ENCODE measurements at places on chromosomes 5 and 9.
A peak's percentile ranks its signal among the peaks of the same experiment; 100 is the strongest.

DNA sequence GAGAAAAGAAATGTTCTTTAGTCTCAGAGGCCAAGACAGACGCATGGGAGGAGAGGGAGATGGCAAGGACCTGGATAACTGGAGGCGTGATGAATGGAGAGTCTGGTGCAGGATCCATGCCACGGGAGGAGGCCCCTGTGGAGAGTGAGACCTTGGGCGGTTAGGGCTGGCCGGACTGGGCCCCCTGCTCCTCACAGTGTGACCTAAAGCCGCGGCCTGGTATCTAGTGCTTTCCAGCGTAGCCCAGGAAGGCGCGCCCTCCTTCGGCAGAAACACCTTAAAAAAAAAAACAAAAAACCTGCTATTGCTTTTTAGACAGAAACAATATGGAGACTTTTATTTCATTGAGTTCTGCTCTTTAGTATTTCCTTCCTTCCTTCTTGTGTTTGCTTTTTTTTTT lies 33.1 kb downstream of the SCGB3A1 start:
- DNase-seq = no peak

GRCh38 chr9:27539479-27540441 lies 10.1 kb upstream of the MOB3B start:
- no peak for DNase-seq

- DNase-seq = peak; percentile 9
These were observed 507.8 kb downstream of the MAT2B start for GRCh38 chr5:164013077-164013670.

DNA sequence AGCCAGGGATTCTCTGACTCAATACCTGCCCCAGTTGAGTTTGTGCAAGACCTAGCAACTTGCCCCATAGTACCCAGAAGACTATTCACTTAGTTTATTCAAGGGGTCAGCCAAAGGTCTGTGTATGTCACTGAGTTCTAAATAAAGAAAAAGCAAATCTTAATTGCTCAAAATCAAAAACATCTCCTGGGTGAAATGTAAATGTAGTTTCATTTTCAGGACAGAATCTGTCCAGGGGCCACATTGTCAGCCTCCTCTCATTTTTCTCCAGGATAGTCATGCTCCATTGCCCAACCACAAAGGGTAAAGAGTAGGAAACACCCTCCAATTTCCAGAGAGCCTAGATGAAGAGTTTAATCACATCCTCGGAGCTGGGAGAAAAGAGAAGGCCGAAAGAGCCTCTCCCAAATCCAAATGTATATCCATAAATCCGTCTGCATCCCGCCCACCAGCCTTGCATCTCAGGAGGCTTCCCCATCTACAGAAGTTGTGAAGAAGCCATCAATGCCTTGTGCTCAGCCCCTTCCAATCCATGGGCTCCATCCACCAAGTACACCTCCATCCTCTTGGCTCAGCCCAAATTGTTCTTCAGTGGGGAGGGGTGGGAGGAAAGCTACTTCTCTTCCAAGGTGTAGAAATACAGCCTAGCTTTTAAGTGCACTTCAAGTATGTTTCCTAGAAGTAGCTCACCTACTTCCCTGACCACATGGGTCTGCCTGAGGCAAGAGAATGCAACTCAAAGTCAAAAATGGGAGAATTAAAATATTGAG lies 26.9 kb downstream of the ADAM19 start:
- DNase-seq = peak; percentile 53

DNA sequence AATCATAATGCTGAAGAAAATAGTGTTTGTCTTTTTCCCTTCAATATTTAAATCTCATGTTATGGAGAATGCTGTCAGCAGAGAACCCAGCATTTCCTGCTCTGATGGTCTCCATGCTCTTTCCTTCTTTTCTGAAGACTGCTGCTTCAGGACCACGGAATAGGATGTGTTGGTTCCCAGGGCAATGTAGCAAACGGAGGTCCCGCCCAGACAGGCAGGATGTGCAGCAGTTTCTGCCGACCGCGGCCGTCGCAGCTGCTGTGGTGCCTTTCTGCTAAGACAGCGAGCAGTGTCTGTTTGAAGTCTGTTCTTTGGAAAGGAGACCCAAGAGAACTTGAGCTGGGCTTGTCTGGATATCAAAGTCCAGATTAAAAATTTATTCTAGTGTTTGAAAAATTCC lies 654.3 kb downstream of the CCDC171 start:
- DNase-seq = no peak

- no peak for DNase-seq
These were observed 122.2 kb upstream of the MAN2A1 start for GRCh38 chr5:109567374-109568044.

DNA sequence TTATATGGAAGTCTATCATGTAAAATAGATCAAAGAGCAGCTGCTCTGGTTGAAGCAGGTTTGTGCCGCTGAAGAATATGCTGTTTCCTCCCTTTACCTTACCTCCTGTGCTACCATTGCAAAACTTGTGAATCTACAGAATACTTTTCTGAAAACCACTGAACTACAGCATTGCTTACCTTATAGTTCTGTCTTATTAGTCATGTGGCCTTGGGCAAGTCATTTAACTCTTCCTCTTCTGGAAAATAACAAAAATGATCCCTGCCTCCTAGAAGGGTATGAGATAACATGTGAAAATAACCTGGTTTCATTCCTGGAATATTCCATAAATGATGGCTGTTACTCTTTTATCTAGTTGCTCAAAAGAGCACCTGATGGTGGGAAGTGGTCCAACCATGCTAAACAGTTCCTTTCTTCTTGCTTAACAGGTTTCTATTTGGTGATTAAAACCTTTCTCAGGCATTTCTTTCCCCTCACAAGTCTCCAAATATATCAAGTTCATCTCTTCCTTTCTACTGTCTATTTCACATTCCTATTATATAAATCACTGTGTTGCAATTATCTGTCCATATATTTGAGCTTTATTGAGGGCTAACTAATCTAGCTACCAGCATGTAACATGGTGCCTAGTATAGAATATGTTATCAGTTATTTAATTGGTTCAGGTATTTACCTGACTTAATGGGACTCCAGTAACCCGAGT lies 15.0 kb downstream of the TRIM32 start:
- DNase-seq = no peak

GRCh38 chr9:110178281-110178680 lies 29.7 kb downstream of the C9orf152 start:
- no peak for DNase-seq

GRCh38 chr9:125626187-125626586 lies 80.8 kb downstream of the MAPKAP1 start:
- DNase-seq = no peak

- DNase-seq = no peak
These were observed 5.1 kb downstream of the GRK6 start for GRCh38 chr5:177431317-177432142.

- DNase-seq = no peak
These were observed 1.1 kb upstream of the GNPDA1 start for GRCh38 chr5:142013734-142014521.

- peak; percentile 64 for DNase-seq
These were observed 3.2 kb upstream of the DBN1 start for GRCh38 chr5:177476531-177477233.

GRCh38 chr5:168328814-168329213 lies 37.4 kb downstream of the WWC1 start:
- no peak for DNase-seq

- DNase-seq = no peak
These were observed 117.5 kb upstream of the ZNF462 start for GRCh38 chr9:106745457-106745856.

GRCh38 chr9:70679845-70680244 lies 265.4 kb upstream of the KLF9 start:
- no peak for DNase-seq

DNA sequence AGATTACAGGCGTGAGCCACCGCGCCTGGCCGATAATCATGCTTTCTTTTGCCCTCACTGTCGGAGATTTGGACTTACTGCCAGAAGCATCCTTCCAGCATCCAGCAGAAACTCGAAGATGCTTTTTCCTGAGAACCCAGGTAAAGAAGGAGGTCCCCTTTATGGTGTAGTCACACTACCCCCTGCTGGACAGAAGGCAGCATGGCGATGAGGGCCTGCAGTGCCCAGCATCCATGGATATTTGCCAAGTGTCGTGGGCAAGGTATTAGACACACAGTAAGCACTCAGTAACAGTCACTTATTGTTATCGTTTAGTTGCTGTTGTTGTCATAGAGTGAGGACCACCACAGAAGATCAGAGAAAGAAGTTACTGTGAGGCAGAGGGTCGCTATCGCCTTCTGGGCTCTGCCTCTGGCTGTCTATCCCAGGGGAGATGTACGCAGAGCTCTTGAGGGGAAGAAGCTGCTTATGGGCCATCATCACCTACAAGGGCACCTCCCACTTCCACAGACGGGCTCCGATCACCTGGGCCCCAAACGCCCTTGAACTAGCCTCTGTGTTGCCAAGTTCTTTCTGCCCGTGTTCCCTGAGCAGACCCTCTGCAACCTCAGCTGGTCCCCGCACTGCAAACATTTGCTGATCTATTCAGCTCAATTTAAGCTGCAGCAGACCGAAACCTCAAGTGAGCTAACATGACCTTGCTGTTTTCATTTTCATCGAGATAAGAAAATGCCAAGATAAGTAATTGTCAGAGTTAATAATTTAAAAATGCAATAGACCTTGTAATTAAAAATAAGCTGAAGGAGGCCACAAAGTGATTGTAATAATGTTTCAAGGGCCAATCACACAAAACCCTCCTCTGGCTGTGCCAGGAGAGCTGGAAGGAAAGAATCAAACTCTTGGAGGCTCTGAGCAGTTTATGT lies 23.9 kb downstream of the C5orf15 start:
- DNase-seq = no peak

DNA sequence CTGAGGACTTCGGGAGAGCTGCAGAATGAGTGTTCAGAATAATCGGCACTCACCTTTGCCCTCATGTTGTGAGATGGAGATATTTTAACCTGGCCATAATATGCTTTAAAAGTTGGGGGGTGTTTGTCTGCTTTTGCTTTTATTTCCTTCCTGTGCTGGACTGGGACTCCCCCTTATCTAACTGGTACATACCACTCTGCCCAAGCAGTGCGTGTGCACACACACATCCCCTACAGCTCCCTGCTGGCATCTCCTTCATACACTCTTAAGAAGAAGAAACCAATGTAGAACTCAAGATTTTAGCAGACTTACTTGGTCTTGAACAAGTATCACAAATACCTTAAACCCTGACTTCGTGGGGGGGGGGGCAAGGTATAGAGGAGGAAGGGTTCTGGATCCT lies 146.2 kb upstream of the DMRT1 start:
- no peak for DNase-seq

GRCh38 chr9:121739971-121740370 lies 88.5 kb downstream of the DAB2IP start:
- DNase-seq = no peak

GRCh38 chr5:66987949-66988838 lies 208.4 kb downstream of the CD180 start:
- no peak for DNase-seq

- DNase-seq = no peak
These were observed 1382.4 kb upstream of the WWC1 start for GRCh38 chr5:166909040-166909439.

GRCh38 chr5:167880420-167880819 lies 411.0 kb upstream of the WWC1 start:
- no peak for DNase-seq

DNA sequence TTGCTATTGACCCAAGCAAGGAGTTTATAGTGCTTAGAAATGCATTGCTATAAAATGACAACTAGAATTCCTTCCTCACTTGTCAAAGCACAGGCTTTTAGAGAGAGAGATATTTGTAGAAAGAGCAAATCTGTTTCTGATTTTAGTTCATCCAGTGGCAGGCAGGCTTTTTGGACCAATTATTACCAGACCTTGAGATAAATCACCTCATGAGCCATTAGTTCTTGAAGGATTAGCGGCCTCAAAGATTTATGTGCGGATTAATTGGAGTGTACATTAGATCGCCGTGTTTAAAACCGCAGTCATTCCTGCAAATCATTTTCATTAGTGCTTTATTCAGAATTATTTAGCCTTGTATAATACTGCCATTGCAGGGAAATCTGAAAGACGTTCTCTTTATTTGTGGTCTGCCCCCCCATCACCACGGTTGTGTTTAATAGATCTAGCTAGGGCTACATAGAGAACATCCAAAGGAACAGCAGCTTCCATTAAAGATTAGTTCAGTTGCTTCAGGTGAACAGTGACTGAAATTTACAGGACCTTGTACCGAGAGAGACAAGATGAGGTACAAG lies 28.8 kb upstream of the TJP2 start:
- no peak for DNase-seq

DNA sequence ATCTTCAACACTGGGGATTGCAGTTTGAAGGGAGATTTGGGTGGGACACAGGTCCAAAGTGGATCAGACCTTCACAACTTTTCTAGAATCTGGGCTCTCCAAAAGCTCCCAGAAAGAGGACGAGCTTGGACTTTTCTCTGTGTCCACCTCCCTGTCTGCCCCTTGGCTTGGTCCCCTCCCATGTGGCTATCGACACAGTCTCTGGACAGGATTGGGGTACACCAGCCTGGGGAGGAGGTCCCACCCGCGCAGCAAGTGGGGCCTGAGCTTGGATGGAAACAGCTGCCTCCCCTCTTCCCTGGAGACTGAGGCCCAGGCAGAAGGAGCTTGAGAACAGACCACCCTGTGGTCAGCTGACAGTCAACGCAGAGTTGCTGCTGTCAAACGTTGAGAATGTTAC lies 84.6 kb upstream of the FCN1 start:
- no peak for DNase-seq

- no peak for DNase-seq
These were observed 77.0 kb upstream of the PLPP6 start for GRCh38 chr9:4585135-4585534.

DNA sequence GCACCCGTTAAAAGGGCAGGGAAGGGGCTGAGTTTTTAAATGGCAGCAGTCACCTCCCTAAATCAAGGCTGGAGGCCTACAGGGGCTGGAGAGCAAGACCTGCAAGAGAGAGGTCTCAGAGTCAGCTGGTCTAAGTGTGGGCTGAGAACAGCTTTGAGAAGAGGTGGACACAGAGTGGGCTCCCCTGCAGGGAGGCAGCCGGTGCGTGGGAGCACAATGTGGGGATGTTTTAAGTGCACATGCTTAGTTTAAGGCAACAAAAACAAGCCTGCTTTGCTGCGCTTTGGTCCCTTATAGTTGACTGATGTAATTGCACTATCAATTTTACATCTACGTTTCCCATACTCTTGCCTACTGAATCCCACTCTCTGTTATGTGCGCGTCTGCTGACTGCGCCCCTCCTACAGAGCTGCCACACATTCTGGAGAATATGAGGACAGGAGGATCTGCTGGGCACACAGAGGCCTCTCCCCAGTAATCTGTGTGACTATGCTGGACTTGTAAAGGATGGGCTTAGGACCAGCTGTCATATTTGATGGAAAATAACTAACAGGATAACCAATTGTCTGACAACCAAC lies 62.0 kb upstream of the ICE1 start:
- DNase-seq = no peak

- DNase-seq = no peak
These were observed at the start of gene ATP10B for GRCh38 chr5:160852049-160852448. TSS of gene ATP10B (minus strand) at chr5:160852211. CDS start at chr5:160688074, 164,137 bp downstream.

- DNase-seq = no peak
These were observed 26.1 kb downstream of the RALGDS start for GRCh38 chr9:133094842-133095393.

DNA sequence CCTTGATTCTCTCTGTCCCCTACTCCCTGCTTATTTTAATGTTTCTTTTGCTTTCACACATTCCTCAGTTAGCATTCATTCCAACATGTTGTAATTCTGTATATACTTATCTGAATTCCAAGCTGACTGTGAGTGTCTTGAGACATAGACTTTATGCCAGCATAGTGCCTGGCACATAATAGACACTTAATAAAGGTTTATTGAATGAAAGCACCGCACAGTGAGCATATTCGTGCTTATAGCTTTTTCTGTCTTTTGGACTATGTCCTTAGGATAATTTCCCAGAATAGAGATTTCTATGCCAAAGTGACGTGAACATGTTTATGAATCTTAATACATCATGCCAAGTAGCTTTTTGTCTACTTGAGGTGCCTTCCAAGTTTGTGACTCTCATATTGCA lies 174.6 kb downstream of the CD180 start:
- no peak for DNase-seq

- DNase-seq = no peak
These were observed 51.5 kb upstream of the ICE1 start for GRCh38 chr5:5371005-5371404.
